ENCODE measurements at places on chromosomes 5 and 9.

DNA sequence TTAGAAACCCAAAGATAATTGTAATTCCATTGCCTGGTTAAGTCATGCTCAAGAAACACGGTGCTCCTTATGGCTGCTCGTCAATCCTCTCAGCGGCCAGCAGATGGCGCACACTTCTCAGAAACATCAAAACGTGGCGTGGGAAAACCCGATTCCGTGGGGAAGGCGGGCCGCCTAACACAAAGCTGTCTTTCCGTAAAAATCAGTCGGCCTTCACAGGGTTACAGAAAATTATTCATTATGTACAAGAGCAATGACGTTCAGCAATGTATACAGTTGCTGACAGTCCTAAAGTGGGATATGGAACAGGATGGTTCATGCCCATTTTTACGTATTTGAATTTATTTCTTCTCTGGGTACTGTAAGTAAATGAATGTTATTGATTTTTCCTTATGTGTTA is 83.5 kb downstream of the PDE4D start:
- DNase-seq: peak; percentile 68

DNA sequence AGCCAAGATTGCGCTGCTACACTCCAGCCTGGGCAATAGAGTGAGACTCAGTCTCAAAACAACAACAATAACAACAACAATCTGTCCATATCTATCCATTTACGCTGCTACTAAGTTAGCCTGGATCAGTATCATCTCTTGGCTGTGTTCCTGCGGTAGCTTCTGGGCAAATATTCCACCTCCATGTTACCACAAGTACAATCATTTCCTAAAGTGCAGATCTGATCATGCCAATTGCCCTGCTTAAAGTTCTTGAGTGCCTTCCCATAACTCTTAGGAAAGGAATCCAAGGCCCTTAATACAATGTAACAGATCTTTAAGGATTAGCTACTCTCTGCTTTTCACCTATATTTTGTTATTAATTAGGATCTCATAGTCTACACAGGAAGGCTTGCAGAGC is 15.4 kb upstream of the PPP2R2B start:
- no peak for DNase-seq

DNA sequence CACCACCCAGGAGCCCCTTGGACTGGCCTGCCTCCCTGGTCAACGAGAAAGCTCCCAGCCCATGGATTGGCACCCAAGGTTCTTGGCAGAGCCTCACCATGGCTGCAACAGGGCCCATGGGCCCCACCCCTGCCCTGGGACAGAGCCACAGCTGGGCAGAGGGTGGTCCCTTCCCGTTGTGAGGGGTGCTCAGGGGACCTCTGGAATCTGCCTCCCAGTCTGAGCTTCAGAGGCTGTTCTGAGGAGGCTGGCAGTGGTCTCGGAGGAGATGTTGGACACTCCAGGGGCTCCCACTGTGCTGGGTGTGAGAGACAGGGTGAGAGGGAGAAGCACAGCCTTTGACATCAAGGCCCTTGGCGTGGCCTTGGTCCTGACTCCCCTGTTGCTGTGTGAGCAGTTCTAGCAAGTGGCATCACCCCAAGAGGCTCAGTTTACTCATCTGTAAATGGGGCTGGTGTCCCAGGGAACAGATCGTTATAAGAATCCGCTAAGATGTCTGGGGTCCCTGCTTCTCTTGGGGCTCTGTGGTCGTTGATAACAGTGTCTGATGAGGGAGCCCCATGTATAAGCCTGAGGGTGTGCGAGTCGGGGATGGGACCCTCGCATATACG is 33.0 kb downstream of the LHX3 start:
- DNase-seq: no peak

DNA sequence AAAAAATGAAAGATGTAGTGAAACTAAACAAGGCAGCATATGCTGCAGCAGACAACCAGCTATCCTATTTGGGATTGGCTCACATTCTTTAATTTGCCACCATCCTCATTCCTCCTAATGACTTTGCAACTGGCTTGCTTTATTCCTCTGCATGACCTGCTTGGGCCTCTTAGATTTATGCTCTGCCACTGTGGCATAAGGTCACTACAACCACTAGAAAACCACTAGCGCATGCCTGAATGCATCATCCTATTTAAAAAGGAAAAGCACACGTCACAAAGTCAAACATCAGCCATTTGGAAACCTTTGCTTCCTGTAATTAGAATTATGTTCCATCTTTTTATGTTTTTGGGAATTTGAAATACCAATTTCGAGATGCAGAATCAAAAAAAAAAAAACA is 40.8 kb upstream of the CCDC152 start:
- DNase-seq: no peak

DNA sequence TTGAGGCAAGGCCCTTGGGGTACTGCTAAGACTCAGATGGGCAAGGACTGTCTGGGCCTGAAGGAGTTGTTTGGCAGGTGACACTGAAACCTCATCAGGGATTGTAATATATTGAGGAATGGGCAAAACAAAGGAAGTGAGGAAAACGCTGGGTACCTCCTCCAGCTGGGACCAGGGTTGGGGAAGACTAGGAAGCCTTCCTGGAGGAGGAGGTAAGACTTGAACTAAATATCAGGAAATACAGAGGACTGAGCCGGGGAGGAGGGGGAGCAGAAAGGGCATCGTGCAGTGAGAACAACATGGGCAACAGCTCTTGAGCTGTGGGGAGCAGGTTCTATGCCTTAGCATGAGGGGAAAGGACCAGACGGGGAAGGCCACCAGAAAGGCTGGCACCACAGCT is 144.0 kb downstream of the GABBR2 start:
- DNase-seq: no peak

- DNase-seq: no peak
Measured at GRCh38 chr9:94937214-94937903, 210.9 kb downstream of the AOPEP start.

GRCh38 chr9:19252174-19252884 is 21.8 kb downstream of the DENND4C start:
- no peak for DNase-seq

- no peak for DNase-seq
Measured at GRCh38 chr5:72237879-72238278, 82.2 kb downstream of the MRPS27 start.

DNA sequence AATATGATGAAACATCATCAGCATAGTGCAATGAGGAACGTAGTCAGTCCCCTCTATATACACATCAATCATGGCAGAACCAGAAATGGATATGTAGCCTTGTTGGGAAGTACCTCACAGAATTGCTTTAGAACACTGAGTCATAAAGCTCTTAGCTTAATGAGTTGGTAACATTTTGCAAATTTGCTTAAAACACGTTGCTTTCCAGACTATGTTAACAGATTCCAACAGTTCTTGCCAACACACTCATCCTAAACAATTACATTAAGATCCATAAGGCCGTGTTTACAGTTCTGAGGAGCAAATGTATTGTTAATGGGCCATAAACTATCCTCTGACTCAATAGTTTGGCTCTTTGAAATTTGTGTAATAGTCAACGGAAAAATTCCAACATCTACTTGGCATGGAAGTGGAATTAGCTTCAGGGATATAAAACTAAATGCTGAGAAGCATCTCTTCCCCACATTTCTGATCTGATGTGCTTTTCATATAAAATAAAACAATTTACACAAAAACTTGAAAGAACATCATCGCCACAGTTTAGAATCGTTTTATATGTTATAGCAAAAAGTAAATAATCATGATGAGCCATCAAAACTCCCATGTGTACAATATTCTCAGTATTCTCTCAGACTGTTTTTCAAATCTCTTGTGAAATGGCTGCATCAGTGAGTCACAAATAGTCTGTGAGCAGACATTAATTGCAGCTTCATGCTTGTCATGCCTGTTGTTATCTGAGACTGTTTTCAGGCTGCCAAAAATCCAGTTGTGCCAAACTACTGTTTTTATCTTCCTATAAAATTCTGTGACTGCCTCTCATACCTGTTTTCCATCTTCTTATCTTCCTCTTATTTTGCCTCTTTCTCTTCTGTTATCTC is 291.9 kb downstream of the COX7C start:
- DNase-seq: no peak

GRCh38 chr5:104932431-104932830 is 1369.8 kb upstream of the NUDT12 start:
- no peak for DNase-seq

GRCh38 chr5:68872088-68872839 is 221.6 kb upstream of the SLC30A5 start:
- DNase-seq: peak; percentile 56

DNA sequence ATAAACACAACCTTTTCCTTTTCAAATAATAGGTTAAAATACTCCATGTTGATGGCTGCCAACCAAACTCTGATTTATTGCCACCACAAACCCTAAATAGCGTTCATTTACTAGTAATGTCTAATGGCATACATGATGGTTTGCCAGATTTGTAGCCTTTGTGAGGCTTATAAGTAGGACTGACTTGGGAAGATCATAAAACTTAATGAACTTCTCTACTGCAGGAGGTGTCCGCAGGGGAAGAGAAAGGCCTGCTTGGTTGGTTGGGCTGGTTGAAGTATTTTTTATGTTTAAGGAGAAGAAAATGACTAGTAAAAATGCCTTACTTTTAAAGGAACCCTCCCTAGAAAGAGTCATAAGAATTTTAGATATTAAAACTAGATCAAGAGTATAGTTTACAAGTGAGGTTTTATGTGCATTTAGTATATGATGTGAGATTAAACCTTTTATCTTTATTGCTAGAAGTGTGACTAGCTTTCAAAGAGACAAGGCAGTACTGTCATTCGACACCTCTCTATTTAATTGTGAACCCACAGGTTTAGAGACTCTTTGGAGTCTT is 5.0 kb downstream of the PBX3 start:
- no peak for DNase-seq

GRCh38 chr9:132030626-132031325 is 48.9 kb downstream of the MED27 start:
- no peak for DNase-seq

GRCh38 chr9:129702589-129703520 is 37.4 kb downstream of the PRRX2 start:
- DNase-seq: no peak

GRCh38 chr5:167355346-167355745 is 936.1 kb upstream of the WWC1 start:
- DNase-seq: no peak

- no peak for DNase-seq
Measured at GRCh38 chr9:23746317-23746716, 79.7 kb downstream of the ELAVL2 start.

DNA sequence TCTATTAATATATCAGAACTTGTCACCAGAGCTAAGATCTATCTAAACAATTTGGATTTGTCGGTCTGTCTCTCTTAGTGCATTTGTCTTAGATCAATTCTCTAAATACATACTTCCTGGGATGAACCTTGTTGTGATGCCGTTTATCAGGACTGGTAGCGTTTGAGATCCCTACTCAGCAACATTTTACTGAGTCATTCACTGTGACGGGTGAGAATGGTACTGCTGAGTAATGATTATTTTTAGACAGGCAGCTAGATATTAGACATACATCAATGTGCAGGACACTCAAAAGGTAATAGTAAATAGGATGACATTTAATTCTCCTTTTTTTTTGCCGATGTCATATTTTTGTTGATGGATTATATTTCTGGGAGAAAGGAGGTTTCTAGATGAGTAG is 209.0 kb downstream of the CSNK1G3 start:
- DNase-seq: no peak

GRCh38 chr9:123377211-123377971 is 21.4 kb downstream of the CRB2 start:
- DNase-seq: no peak

GRCh38 chr5:57172466-57173318 is 1.2 kb upstream of the GPBP1 start:
- DNase-seq: no peak

DNA sequence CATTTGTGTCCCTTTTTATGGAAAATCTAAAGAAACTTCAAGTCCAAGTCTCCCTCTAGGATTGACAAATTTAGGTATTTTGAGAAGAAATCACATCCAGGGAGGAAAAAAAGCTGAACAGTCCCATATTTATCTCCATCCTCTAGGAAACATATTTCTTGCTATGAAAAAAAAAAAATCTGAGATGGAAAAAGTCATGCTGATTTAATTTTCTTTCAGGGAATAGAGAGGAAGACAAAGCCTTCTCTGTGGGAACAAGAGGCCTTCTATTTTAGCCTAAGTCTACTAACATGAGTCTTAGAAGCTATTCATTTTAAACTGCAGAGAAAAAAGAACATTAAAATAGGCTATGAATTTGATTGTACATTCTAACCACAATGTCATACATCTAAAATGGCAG is 63.1 kb upstream of the CDK5RAP2 start:
- DNase-seq: no peak

DNA sequence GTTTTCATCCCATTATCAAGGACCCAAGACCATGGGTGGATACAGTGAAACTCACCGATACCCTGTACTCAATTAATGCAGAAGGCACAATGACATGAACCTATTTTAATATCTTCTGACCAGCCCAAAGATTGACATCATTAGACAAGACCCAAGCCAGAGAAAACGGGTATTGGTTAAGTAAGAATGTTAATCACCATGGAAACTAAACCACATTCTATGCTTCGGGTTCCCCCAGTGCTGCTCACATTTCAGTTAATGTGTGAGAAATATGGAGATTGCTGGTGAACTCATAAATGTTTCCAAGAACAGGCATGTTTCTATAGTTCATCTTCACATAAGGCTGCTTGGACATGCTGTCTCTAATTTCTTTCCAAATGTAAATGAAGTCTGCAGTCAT is 77.0 kb downstream of the IRX2 start:
- no peak for DNase-seq

DNA sequence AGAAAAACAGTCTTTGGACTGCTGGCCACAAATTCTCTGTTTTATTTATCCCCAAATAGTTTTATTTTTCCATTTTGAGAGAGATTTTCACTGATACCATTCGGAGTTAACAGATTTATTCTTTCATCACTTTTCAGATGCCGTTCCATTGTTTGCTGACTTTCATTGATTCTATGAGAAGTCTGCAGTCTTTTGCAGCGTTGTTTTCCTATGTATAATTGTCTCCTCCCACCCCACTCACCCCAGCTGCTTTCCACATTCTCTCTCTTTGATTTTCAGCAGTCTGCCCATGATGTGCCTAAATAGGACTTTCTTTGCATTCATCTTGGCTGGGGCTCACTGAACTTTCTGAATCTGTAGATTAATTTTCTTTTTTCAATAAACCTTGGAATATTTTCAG is 107.6 kb downstream of the C9orf50 start:
- DNase-seq: no peak

- DNase-seq: no peak
Measured at GRCh38 chr5:15600035-15600434, 100.1 kb downstream of the FBXL7 start.

GRCh38 chr5:10576790-10577189 is 12.9 kb downstream of the ANKRD33B start:
- no peak for DNase-seq

- no peak for DNase-seq
Measured at GRCh38 chr9:110573305-110573704, 6.2 kb downstream of the SVEP1 start.

All from ecto neural progenitor cell (in vitro differentiated cells).